ENCODE measurements at places on chromosomes 16 and 17.
A peak's percentile ranks its signal among the peaks of the same experiment; 100 is the strongest.

DNA sequence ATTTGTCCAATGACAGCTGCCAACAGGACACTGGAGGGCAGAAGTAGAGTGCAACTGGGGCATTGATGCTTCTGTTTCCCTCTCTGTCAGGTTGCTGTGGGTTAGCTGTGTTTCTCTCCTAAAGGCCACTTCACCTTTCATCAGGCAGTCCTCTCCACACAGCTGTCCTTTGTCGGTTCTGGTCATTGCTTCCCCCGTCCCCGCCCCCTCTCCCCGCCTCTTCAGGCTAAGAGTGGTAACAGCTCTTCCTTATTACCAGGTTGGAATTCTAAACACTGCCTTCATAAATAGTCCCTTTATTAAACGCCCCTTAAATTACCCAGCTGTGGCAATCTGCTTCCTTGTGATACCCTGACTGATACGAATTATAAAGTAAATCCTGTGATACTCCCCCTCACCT, 31.8 kb upstream of the NSRP1 start:
- no peak for DNase-seq

DNA sequence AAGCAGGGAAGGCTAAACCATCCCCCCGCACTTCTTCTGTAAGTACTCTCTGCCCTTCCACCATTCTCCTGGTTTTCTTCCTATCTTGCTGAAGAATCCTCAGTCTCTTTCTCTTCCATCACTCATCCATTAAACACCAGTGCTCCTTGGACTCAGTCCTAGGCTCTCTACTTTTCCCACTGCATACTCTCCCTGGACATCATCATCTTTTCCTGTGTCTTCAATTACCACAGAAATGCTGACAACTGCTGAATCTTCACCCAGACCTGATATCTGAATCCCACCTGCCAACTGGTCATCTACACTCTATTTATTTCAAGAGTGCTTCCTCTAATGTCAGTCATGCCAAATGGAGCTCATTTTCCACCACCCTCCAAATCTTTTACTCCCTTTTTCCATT, 53.8 kb upstream of the ARL6IP1 start:
- DNase-seq: no peak

GRCh38 chr16:56789360-56789759, 59.4 kb downstream of the NUP93 start:
- DNase-seq: no peak

DNA sequence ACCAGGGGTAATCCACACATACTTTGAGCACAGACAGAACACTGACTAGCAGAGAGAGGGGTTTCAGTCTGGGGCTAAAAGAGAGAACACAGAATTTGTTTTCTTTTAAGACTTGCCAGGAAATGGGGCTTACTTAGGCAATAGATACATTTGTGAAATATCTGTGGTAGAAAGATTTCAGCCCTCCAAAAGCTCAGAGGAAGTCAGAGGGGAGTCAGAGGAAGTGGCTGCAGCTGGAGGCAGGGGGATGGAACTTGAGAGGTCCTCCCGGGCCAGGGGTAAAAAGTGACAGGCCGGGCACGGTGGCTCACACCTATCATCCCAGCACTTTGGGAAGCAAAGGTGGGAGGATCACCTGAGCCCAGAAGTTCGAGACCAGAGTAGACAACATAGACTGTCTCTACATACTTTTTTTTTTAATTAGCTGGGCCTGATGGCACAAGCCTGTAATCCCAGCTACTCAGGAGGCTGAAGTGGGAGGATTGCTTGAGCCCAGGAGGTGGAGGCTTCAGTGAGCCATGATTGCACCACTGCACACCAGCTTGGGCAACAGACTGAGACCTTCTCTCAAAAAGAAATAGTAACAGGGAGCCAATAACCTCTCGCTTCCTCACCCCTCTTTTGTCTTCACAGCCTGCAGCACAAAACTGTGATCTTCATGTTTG, 49.9 kb downstream of the NLRC5 start:
- DNase-seq: peak; percentile 40

DNA sequence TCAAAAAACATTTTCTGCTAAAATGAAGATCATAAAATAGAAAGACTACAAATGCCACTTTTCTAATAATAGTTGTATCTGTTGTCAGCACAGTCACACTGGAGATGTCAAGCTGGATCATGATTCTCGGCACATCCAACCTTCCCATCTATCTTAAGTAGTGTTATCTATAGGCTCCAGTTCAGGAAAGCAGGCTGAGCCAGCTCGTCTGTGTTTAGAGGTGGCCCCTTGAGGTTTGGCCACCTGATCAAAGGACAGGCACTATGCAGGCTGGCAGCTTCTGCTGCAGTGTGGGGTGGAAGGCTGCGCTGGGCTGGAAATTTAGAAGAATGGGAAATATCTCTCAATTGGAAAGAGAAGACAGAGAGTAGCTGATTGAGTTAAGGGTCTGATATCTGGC, 32.4 kb downstream of the SMYD4 start:
- DNase-seq: no peak

- no peak for DNase-seq
Measured at GRCh38 chr17:1611715-1612114, 16.9 kb downstream of the SLC43A2 start.

- DNase-seq: no peak
Measured at GRCh38 chr17:77632619-77633018, 325.9 kb upstream of the TNRC6C start.

DNA sequence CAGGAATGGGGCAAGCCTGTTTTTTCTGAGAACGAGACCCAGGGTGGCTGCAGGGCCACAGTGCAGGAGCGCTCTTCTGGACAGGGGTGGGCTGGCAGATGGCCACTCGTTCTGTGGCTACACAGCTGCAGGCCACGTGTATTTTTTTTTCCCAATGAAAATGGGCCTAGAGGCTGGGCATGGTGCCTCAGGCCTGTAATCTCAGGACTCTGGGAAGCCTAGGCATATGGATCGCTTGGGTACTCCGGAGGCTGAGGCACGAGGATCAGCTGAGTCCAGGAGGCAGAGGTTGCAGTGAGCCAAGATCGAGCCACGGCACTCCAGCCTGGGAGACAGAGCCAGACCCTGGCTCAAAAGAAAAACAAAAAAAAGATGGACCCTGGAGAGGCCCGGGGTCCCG, 6.8 kb downstream of the UNKL start:
- peak; percentile 18 for DNase-seq

GRCh38 chr17:34850023-34850422, 111.2 kb downstream of the CCT6B start:
- DNase-seq: no peak

DNA sequence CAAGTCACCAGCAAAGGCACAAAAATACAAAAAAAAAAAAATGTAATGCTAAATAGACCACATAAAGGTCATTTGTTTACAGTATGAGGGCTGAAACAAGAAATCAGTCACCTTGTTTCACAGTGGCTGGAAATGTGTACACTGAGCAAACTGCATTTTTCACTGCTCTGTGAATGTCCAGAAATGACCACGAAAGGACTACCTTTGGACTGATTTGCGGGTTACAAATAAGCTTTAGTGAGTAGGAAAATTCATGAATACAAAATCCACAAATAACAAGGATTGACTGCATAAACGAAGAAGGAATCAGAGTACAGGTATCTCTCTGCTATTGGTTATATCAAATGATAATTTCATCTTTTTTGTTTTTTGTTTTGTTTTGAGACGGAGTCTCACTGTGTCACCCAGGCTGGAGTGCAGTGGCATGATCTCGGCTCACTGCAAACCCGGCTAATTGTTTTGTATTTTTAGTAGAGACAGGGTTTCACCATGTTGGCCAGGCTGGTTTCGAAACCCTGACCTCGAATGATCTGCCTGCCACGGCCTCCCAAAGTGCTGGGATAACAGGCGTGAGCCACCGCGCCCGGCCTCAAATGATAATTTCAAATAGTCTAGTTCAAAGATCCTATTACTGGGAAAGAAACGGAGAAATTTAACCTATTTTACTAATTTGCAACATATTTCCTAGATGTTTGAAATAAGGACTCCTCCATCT, 30.5 kb downstream of the CYTH1 start:
- no peak for DNase-seq

DNA sequence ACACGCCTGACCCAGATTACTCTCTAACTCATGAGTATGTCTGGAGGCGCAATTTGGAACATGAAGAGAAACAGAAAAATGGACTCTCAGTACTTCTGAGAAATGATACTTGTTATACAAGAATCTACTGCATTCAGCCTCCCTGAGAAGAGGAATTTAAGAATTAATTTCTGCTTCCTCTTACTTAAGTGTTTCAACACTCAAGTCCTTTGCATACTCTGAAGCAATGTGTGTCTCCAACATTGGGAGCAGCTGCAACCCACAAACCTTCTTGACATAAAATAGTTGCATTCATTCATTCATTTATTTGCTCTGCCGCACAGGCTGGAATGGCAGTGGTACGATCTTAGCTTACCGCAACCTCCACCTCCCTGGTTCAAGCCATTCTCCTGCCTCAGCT, 199.8 kb downstream of the NPIPA7 start:
- DNase-seq: no peak

DNA sequence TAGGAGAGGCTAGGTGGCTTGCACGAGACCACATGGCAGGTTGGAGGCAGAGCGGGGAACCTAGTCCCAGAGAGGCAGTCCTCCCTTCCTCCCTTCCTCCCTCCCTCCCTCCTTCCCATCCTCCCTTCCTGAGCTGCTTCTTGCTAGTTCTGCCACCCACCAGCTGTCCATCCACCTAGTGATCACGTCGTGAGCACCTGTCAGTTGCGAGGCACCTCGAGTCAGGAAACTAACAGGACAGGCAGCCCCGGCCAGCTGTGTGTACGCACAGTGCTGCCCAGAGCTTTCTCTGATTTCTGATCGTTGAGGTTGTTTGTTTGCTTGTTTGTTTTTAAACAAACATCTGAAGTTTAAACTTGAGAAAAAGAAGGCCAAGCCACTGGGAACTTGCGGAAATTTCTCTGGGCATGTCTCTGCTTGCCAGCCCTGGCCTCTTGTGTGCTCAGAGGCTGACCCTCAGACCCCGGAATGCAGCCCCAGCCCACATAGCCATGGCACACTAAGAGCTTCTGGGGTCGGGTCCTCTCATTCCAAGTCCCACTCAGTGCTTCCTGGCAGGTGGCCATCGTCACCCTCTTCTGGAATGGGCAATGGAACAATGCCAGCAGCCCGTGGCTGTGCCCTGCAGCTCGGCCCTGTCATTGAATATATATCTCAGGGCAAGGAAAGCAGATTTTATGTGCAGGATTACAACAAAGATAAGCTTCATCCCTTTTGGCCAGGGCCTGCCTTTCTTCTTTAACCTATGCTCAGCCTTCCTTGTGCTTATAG, 174.0 kb downstream of the KATNIP start:
- DNase-seq: no peak

DNA sequence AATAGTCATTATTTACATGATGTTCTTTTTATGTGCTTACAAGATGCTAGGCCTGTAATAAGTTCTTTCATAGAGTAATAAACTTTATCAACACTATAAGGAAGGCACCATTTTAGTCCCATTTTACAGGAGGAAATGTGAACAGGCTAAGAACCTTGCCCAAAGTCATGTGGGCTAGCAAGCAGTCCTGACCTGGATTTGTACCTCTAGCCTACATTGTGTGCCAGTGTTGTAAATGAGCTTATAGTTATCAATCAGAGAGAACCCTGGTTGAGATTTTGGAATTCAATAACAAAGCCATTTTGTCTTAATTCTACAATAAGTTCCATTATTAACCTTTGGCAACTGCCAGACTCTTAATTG, 6.7 kb upstream of the TBKBP1 start:
- no peak for DNase-seq

DNA sequence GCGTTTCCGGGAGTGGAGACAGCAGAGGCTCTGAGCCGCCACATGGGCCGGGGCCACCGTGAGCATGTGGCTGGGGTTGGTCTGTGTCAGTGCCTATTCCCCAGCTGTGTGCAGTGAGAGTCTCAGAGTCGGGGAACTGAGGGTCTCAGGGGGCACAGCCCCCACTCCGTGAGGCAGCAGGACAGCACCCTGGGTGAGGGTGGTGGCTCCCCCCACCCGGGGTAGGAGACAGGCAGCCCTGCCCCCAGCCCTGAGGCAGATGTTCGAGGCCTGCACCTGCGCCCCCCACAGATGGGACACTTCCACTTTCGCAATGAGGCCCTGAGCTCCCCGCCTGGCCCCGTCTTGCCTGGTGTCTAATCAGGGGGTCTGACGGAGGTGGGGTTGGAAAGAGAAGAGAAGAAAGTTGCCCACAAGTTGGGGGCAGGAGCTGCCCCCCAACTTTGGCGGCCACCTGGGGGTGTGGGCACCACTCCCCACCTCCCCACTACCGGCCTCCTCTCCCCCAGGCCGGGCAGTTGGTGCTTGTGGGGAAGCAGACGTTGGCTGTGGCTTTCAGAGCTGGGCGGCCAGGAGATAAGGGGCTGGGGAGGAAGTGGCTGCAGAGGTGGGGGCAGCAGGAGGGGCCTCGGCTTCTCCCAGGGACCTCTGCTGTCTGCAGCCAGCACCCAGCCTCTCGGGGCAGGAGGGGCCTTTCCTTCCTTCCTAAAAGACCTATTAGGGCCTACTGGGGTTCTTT, 1.8 kb upstream of the CBFA2T3 start:
- DNase-seq: no peak

DNA sequence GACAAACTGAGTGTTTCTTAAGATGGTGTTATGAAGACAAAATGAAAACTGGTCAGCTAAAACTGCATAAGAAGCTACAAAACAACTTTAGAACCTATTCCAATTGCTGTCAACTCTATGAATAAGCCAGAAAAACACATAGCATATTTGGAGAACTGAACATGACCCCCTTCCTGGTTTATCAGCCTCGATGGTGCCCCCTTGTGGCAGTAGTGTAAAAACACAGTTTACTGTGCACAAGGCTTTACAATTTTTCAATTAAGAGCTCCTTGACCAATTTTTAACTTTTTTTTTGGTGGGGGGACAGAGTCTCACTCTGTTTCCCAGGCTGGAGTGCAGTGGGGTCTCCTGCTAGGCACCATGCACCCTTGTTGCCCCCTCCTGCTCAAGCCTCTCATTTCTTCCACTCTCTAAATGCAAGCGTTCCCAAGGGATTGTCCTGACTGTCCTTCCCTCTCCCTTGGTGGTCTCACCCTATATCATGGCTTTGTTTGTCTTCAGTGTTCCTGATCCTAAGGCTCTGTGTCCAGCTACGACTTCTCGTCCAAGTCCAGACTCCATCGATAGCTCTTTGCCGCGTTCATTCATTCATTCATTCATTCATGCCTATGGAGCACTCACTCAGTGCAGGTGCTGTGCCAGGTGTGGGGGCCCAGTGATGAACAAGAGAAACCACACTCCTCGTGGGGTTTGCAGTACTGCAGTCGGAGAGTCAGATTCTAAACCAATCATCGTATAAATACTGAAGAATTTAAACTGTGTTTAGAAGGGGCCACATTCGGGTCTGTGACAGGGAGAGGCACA, 7.5 kb downstream of the EIF1 start:
- peak; percentile 76 for DNase-seq

- no peak for DNase-seq
Measured at GRCh38 chr16:84184775-84185174, 2.1 kb downstream of the TAF1C start.

GRCh38 chr16:72171236-72171635, 719 bp downstream of the PMFBP1 start:
- DNase-seq: no peak
